Activated T-helper 1 cell treated with anti-CD3 and anti-CD28 coated beads, Interleukin-12 subunit alpha, Interleukin-12 subunit beta, Interleukin-2, Interleukin-4 antibody, amounts not matched to agents 30 ng/mL and 10 ng/mL and 1 ng/mL, durations not matched to agents 14 hours and 24 hours and 36 hours (primary cell): ENCODE measurements at places on chromosomes 7 and 10. TPM values are rescaled to one million over a fixed set of nuclear protein-coding genes. Genes with fewer than 3 reads are reported as not detected.

The KCNH2 gene
- total RNA-seq: 0.20 and 0.49 TPM in 2 replicates

The MOGAT3 gene
- total RNA-seq: not detected in 2 replicates

The CACNB2 gene
- total RNA-seq: 0.13 TPM in 1 of 2 replicates, not detected in the other

The UCN3 gene
- not detected in 2 replicates for total RNA-seq

The EIF3A gene
- total RNA-seq: 181 and 183 TPM in 2 replicates

The IFIT2 gene
- total RNA-seq: 0.34 and 0.47 TPM in 2 replicates

The ACHE gene
- 0.17 and 0.21 TPM in 2 replicates for total RNA-seq

The SYT15 gene
- total RNA-seq: 0.96 and 1.5 TPM in 2 replicates

- no peak for DNase-seq
- H3K27me3 ChIP-seq: peaks cover 3% of the 10 kb centered on the region
- H3K36me3 ChIP-seq: no peaks in the 10 kb centered on the region
- no peaks in the 10 kb centered on the region for H3K4me1 ChIP-seq
Observed at GRCh38 chr10:94052866-94053791, 59.4 kb downstream of the PLCE1 start.

- peaks cover 56% of the 10 kb centered on the region for H3K36me3 ChIP-seq
- H3K27ac ChIP-seq: peak overlapping the region; percentile 63
- H3K4me3 ChIP-seq: peak overlapping the region; percentile 65
- no peak for DNase-seq
- H3K27me3 ChIP-seq: no peaks in the 10 kb centered on the region
Observed at GRCh38 chr7:130943336-130943901, 209.4 kb upstream of the KLF14 start.

GRCh38 chr7:5139998-5140397 is 50.0 kb upstream of the WIPI2 start:
- peaks cover 4% of the 10 kb centered on the region for H3K27me3 ChIP-seq
- DNase-seq: peak; percentile 2
- peaks cover 12% of the 10 kb centered on the region for H3K4me1 ChIP-seq
- no peak overlapping the region for H3K27ac ChIP-seq
- H3K4me3 ChIP-seq: no peak overlapping the region

GRCh38 chr10:79586933-79587332 is 23.8 kb upstream of the SFTPA1 start:
- H3K4me1 ChIP-seq: peaks cover 10% of the 10 kb centered on the region
- no peak overlapping the region for H3K4me3 ChIP-seq
- DNase-seq: no peak
- H3K36me3 ChIP-seq: peaks cover 2% of the 10 kb centered on the region
- peaks cover 28% of the 10 kb centered on the region for H3K27me3 ChIP-seq
